ENCODE measurements at places on chromosomes 6 and 20.

DNA sequence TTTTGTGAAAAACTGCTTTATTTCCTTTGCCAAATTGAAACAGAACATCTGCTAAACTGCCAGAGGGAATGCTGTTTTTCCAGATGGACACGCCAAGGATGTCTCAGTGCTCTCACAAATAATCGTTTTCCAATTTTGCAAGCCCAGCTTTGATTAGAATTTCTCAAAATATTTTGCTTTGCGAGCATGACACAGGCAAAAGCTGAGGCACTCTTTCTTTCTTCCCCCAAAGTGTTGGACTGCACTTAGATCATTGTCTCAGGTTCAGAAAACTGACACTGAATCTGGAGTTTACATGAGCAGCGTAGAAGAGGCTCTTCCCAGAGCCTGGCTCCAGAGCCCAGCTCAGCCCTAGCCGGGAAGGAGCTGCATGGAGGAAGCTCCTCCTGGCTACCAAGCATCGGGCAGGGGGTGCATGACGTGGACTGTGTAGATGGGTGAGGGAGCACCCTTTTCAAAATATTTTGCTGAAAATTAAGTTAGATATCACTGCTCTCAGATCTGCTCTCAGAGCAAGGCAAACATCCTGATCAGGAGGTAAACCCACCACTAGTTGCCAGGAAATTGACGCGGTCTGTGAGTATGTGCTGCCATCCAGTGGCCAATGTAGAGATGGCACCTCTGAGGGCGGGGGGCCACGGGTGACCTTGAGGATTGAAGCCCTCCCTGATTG, 107.5 kb downstream of the SLC22A3 start:
- peak; percentile 55 for DNase-seq

GRCh38 chr20:16437387-16437996, 135.8 kb downstream of the KIF16B start:
- DNase-seq: no peak

DNA sequence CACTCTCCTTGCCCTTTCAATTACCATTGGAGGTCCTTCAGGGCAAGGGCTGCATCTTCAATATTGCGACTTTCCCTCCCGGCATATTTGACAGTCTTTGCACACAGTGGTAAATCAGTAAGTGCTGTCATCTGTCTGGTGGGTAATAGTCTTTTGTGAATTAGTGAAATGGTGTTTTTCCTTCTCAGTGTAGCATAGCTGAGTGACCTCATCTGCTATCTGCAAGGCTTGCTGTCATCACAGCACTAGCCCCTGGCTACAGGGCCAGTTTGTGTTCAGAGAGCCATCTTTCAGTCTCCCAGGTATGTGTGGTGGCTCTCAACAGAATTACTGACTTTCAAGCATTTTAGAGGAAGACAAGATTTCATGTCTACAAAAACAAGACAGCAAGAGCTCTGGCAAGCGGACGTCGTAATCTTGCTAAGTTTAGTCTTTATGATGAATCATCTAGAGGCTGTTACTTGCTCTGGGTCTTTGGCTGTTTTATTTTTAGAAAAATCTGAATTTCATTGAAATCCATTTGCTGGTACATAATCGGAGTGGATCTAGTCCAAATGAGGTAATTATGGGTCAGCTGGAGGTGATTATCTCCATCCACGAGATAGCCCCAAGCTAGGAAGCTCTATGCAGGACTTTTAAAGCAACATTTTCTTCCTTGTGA, 528.9 kb downstream of the EPM2A start:
- DNase-seq: no peak

DNA sequence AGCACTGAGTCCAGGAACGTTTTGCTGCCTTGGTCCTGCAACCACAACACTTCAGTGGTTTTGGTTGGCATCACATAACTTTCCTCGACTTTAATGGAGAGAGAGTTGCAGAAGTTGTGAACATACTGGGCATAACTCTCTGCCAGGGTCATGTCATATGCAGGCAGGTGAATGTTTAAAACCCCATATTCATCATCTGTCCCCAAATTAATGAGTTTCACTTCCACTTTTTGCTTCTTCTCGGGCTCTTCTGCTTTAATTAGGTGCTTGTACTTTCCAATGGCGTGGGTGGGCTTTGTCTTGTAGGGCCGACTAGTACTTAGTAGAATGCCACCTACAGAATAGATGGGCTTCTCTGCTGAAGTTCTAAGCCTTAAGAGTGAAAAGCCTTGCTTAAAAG, 45.2 kb upstream of the TFAP2A start:
- no peak for DNase-seq

DNA sequence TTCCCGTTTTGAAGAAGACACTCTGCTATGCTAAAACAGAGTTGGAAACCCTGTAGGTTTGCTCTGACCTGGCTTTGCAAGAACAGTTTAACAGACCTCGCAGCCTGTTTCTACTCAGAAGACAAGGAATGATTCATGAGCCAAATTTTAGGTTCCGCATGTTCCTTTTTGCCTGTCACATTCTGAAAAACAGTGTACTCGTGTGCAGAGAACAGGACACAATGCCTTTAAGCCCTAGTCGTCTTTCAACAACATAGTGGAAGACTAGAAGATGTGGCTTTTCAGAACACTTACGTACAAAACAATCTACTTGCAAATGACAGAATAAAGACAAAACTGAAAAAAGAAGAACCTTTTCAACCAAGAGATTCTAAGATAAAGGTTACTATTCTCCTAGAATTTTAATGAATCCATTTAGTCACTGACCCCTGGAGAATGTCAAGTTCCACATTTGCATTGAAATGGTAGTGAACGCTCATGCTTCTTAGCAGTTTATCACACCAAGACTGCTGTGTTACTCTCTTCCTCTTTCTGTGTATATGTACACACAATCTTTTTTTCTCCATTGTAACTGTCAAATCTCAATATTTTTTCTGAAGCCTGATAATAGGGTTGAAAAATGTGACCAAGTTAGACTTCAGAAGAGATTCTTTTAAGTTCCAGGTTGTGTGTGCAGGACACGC, 220.7 kb upstream of the NRSN1 start:
- DNase-seq: no peak

DNA sequence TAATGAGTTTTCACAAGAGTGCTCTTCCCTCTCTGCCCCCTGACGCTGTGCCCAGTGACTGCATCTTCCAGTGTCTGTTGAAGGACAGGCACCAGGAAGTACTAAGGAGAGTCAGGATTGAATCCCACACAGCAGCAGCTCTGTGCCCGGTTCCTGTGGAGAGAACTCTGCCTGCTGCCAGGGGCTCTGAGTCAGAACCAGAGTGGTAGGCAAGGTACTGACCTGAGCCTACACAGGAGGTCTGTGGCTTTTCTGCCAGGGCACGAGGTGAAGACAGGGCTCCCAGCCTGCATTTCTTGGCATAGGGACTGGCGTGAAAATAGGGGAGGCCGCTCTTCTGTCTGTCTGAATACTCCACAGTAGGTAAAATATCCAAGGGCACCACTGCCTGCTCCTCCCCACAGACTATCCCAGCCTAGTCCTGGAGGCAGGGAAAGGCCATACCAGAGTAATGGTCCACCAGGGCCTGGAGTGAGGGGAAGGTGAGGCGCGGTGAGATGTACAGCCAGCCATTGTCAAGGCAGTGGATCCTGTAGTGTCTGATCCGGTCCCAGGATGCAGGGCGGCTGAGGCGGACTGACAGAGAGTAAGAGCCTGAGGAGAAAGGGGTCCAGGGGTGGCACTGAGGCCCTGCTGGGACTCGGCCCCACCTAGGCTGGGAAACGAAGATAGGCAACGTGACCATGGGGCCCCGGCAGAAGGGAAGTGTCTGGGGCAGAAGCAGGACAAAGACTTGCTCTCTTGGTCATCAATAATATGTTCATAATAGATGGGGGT, 9.4 kb downstream of the RAB5IF start:
- no peak for DNase-seq

- no peak for DNase-seq
Measured at GRCh38 chr6:9481292-9482029, 933.4 kb downstream of the TFAP2A start.

DNA sequence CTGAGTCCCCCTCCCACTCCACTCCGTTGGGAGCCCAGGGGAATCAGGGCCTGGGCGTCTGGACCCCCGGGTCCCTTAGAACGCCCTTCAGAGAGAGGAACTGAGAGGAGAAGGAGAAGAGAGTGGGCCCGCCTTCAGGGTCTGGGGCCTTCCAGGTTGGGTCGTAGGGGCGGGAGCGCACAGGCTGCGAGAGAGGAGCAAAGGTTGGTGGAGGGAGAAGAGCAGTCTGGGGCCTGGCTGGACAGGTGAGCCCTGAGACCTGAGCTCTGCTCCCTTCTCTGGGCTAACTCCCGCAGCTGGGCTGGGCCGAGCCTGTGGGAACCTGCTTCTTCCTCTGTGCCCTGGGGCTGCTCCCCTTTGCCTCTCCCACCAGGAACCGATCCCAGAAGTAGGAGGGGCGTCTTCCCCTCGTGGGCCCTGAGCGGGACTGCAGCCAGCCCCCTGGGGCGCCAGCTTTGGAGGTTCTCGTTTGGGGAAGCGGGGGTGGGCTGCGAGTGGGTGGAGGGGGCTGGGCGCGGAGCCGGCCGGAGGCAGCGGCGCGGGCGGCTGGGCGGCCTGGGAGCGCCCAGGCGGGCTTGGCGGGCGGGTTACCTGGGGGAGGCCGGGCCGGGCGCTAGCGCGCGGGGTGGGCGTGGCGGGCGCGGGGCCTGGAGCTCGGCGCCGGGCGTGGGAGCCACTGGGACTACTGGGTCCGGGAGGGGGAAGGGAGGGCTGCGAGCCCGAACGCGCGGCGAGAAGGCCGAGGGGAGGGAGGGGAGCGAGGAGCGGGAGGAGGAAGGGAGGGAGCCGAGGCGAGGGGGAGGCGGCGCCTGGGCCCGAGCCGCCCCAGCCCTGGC, at the start of gene DDR1:
Gene DDR1, plus strand, starts transcription at position 835 of the 836 bp plus-strand sequence. CDS start 4,211 bp downstream, outside the sequence.
- DNase-seq: peak; percentile 72

DNA sequence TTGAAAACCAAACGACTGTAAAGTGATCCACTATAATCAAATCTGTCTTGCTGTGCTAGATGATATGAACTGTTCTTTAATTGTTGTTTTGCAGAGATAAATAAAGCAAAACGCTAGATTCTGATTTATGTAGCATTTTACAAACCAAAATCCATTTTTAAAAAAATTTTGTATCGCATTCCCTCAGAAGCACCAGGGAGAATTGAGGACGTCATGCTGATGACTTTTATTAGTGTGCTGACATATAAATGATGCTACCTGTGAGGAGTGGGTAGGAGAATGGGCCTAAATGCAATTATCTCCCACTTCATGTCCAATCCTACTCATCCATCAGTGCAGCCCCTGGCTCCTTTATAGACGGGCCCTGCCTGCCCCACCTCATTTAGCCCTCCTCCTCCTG, 282.4 kb downstream of the PACRG start:
- no peak for DNase-seq

DNA sequence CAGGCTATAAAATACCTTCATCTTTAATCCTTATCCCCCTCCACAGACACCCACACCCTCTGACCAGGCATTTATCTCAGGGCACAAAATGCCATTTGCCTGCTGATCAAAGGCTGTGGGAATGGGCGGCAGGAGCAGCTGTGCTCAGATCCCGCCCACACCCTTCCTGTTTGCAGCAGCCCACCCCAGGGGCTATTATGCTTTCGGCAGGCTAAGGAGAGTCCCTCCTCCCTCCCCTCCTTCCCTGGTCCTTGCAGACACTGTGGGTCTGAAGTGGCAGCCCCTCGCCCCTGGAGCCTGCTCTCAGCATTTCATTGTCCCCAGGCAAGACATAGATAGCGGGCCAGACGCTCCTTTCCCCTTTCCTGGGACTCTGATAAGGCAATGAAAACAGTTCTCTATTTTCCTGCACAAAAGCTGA, 220.8 kb upstream of the HEY2 start:
- DNase-seq: no peak

DNA sequence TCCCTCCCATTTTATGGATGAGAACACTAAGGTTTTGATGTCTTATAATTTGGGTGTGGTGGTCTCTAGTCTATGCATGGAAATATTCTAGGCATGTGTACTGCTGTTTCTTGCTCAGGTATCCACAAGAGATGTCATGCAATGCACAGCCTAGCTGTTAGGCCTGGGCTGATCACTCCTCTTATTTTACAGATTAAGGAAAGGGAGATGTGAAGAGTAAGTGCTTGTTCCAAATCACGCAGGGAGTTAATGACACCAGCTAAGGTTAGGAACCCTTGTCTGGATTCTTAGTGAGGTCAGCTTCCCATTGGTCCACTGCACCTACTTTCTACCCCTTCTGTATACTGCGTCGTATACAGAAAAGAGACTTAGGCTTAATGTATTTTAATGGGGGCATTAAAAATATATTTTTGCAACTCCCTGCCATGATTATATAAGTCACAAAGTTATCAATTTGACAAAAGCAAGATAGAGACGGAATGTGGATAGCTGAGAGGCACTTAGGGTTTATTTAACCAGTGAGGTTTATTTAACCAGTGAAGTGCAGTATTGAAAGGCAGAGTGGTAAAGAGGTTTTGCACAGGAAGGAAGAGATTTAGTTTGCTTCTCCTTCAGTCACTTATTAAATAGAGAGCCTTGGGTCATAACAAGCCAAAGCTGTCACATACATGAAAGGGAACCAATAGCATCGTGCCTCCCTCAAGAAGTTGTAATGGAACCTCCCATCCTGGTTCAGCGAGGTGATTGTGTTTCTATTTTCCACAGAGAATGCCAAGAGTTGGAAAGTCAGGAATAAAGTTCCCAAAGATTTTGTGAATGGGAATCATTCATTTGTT, 95.0 kb upstream of the FAM184A start:
- DNase-seq: no peak

- DNase-seq: no peak
Measured at GRCh38 chr20:47300071-47300470, 56.4 kb downstream of the ZMYND8 start.

DNA sequence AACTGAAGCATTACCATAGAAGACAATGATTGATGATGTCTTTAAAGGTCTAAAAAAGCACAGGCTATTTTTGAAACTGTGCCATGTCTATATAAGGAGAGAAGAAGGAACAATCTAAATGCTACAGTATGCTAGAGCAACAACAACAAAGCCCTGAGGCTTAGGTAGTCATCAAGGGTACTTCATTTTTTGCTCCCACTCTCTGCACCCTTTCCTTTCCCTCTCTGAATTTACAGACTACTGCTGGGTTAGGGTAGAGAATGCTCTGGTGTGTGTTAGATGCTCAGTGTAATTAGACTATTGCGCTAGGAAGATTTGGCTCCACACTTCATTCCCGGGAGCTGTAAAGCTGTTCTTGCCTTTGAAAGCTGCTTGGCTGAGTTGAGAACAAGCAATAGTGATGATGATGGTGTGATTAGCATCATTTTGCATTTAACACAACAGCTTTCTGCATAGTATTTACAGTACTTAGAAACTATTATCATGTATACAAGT, 1262.5 kb upstream of the CITED2 start:
- no peak for DNase-seq

DNA sequence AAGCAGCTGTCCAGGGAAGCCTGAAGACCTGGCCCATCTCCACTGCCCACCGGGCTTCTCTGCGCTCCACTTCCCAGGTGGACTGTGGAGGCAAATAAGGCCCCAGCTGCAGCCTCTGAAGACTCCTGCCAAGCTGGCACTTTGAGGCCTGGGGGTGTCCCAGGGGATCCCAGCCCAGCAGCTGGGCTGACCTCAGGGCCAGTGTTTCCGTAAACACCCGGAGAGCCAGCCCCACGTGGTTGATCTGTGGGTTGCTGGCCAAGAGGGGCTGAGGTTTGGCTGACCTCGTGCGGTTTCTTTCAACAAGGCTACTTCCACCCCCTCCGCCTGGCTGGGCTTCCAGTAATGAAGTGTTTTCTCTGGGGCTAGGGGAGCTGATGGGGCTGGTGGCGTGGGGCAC, 12.4 kb upstream of the CCN5 start:
- no peak for DNase-seq
